ENCODE measurements at places on chromosomes 5 and 9.

- DNase-seq, result no peak
Observed at GRCh38 chr5:150166650-150167511, at the start of gene CDX1. TSS of gene CDX1 (plus strand) at chr5:150166778. CDS start at chr5:150166877, 99 bp downstream.

- no peak for DNase-seq
Observed at GRCh38 chr5:146662229-146662628, 146.2 kb upstream of the GPR151 start.

DNA sequence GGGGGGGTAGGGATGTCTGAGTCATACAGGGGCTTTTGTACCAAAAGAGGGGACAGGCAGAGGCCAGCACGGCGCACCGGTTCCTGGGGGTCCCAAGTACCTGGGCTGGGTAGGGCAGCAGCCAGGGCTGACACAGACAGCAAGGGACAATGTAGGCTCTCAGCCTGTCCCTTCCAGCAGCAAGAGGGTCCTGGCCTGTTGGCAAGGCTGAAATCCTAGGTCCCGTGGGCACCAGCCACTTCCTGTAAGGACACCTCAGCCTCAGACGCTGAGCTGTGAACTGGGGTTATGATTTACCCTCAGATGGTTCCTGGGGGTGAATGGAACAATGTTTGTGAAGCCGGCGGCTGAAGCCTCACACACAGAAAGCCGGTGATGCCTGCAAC, 41.3 kb downstream of the NACC2 start:
- DNase-seq, result no peak

- DNase-seq, result no peak
Observed at GRCh38 chr5:10808347-10809226, 47.6 kb upstream of the DAP start.

DNA sequence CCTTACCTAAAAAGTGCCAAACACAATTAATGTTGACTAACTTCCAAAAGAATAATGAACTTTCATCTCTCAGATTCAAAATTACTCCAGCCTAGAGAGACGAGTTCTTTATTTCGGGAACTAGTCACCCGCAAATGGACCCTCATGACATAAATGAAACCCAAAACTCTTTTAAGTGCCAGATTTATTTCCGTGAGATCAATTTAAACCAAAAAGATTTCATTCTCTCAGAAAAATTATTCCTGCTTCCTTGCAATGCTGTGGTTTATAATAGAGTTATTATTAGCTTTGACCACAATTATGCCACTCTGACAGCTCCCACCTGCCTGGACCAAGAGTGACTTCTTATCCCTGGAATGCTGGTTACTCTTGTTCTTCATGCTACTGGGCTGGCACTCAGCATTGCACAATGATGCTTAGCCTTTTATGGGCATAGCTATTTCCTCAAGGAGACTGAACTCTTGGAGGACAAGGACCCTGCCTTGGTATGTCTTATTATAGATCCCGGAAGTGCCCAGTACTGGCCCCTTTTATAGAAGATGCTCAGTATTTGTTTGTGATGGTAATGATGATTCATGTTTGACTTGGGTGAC, 183.5 kb downstream of the SNX18 start:
- DNase-seq, result no peak

- DNase-seq, result no peak
Observed at GRCh38 chr5:141650851-141651727, at the start of gene FCHSD1. TSS of gene FCHSD1 (minus strand) at chr5:141651418. CDS start at chr5:141651368, 50 bp downstream.

DNA sequence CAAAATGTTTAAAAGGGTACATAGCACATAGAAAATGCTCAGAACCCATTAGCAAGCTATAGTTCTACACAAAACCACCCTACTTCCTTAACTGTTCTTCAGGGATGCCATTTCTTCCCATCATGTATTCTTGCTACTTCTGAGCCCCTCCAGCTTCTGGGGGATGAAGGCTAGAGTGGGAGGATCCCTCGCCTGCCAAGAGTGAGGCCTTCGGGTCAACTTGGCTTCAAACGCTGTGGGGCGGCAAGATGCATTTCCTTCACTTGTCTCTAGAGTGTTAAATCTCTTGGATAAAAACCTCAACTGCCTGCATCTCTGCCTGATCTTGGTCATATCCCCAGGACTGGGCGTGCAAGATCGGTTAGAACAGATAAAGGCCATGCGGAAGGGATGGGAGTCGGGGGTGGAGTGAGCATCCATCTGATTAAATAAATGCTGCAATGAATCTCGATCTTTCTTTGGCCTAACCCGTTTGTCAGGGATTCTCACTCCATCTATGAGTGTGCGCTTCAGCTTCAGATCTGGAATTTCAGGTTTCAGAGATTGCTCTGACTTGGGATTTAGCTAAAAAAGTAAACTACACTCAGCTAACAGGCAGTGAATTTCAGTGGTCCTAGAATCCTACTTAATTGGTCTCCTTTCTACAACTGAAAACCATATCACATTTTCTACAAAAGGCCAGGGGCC, 118.0 kb upstream of the PANK3 start:
- DNase-seq, result no peak

All from DMS 273 treated with DMSO at 0.1 percent for 48 hours (cell line).